ENCODE measurements at places on chromosomes 6 and 20.
A peak's percentile ranks its signal among the peaks of the same experiment; 100 is the strongest.

DNA sequence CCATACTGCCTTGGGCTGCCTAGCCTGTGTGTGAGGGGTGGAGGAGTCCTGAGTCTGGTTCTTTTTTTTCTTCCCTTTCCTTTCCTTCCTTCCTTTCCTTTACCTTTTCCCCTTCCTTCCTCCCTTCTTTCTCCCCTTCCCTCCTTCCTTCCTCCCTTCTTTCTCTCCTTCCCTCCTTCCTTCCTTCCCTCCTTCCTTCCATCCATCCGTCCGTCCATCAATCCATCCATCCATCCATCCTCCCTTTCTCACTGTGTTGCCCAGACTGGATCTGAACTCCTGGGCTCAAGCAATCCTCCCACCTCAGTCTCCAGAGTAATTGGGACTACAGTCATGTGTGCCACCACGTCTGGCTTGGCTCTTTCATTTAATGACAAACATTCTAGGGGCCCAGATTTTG, 750.7 kb upstream of the CHD6 start:
- no peak for DNase-seq

GRCh38 chr6:84836366-84836765, 72.0 kb upstream of the TBX18 start:
- no peak for DNase-seq

GRCh38 chr6:147651249-147652063, 143.0 kb downstream of the SAMD5 start:
- DNase-seq = no peak

- DNase-seq = peak; percentile 98
Observed at GRCh38 chr6:11207199-11207968, 25.1 kb downstream of the NEDD9 start.

DNA sequence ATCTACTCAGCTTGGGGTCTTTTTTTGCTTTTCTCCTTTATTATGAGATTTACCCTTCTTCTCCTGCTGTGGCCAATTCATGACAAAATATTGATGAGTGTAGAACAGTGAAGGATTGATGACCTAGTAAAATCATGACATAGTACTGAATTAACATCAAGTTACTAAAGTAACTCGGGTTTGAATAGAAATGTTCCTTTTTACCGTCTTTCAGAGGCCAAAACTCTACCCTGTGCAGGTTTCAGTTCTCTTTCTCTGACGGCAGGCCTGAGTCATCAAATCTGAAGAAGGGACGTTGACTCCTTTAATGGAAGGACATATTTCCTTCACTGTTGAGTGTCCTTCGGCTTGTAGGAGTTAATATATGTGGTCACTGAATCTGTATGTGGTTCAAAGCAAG, 80.7 kb downstream of the RREB1 start:
- no peak for DNase-seq

GRCh38 chr6:74356391-74356790, 660.4 kb downstream of the CD109 start:
- DNase-seq = peak; percentile 12

DNA sequence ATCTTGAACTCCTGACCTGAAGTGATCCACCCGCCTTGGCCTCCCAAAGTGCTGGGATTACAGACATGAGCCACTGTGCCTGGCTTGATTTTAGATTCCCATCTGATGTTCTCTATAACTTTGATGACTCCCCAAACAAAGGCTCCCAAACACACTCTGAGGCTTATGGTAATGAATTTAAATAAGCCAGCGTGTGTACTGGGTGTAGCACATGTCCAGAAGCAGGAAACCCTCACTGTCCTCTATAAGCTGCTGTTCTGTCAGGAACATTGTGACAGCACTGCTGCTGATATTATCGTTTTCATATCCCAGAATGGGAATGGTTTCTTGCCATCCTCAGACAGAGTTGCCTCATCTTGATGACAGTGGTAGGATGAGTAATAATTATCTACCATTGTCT, 54.1 kb upstream of the SALL4 start:
- no peak for DNase-seq

GRCh38 chr20:21342656-21343345, 39.7 kb downstream of the XRN2 start:
- DNase-seq = no peak

DNA sequence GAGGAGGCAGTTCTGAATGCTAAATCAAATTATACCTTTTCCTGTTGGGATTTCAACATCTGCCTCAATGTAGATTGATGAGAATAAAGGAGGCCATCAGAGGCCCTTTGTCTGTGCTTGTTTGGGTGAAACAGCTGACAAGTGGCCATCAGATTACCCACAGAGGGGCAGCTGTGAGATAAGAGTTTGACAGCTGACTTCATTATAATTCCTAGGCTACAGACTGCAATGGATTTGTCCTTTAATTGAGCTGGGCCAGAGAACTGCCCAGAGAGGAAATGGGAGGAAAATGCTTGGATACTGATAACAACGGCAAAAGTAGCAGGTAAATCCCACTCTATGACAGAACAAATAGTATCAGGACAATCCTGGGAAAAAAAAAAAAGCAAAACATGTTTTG, 649.4 kb downstream of the HDGFL1 start:
- no peak for DNase-seq

- DNase-seq = no peak
Observed at GRCh38 chr6:79062708-79063107, 15.3 kb downstream of the PHIP start.

GRCh38 chr20:9129756-9130155, 60.9 kb downstream of the PLCB4 start:
- no peak for DNase-seq

- DNase-seq = no peak
Observed at GRCh38 chr6:110216140-110216539, 35.9 kb downstream of the CDC40 start.

- no peak for DNase-seq
Observed at GRCh38 chr6:33189625-33190448, 2.4 kb downstream of the COL11A2 start.

DNA sequence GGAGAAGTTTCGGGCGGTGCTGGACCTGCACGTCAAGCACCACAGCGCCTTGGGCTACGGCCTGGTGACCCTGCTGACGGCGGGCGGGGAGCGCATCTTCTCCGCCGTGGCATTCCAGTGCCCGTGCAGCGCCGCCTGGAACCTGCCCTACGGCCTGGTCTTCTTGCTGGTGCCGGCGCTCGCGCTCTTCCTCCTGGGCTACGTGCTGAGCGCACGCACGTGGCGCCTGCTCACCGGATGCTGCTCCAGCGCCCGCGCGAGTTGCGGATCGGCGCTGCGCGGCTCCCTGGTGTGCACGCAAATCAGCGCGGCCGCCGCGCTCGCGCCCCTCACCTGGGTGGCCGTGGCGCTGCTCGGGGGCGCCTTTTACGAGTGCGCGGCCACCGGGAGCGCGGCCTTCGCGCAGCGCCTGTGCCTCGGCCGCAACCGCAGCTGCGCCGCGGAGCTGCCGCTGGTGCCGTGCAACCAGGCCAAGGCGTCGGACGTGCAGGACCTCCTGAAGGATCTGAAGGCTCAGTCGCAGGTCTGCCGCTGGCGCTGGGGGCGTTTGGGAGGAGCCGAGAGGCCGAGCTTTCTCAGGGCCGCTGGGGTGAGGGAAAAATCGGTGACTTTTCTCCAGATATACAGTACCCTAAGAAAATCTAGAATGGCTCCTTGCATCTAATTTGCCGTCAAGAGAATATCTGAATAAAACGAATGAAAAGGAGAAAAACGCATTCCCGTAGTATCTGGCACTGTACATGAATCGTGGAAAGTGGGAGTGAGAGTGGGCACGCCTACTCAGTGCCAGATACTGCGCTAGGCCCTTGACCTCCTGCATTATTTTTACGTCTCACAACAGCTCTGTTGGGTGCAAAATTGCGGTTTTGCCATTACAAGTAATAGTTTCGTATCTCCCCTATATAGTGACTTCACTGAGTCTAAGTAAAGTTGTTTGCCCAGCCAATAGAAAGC, 1.0 kb downstream of the CALHM6 start:
- DNase-seq = no peak

DNA sequence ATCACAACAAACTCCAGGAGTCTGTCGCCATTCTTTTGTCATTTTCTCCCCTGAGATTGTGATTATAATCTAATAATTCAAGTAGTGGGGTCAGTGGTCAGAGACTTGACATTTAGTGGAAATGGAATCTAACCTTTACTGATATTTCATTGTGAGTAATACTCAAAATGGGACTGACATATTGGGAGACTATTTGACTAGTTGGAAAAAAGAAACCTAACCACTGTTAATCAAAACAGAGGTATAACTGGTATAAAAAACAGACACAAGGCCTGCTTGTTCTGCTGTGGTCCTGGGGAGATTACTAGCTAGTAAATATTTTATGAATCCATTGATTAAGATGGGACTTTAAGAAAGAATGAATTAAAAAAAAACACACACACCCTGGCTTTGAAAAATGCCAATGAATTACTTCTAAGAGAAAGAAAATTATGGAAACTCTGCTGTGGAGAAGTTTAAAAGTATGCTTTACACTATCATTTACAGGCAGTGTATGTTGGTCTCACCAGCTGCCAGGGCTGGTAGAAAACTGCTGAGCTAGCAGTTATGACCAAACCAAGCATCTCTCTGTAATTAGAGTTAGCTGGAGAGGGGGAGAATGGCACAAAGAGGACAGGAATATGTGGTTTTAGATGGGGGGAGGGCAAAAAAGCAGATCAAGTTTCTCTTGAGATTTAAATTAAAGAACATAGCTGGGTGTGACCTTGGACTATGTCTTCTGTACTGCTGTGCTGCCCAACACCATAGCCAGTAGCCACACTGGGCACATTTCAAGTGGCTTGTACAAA, 103.7 kb downstream of the FYN start:
- DNase-seq = no peak

All from H4 (cell line).